ENCODE measurements at places on chromosomes 13 and 19.

- DNase-seq: peak; percentile 3
These were observed 114.8 kb upstream of the TDRD3 start for GRCh38 chr13:60282186-60282585.

DNA sequence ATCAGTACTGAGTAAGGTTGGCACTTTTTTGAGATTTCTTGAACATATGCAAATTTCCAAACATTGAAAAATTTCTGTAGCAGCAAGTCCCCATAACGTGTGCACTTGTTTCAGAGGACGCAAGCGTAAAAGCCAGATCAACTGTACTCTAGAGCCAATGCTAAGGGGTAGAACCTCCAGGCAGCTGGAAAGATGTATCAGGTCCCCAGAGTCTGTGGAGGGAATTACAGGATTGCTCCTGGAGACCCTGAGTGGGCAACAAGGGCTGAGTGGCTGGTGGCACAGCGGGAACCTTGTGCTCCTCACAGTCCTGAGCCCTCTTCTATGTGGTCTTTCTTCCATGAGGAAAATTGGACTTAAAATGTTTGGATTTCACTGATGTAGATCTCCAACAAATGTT is 53.9 kb upstream of the AMER2 start:
- no peak for DNase-seq

DNA sequence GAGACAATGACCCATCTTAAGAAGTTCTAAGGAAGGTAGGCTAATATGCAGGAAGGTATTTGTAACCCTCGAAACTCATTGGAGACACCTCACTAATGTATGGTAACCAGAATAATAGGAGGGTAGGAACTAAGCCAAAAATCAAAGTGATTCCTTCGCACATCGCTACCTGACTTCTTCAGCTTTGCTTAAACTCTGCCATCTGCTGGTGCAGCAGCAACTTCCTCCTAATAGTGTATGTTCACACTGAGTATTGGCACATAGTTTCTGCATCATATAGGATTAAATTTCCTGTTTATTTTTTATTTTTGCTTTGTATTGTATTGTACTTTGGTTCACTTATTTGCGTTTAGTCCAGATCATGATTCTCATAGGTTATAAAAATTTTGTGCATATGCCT is 676.2 kb downstream of the GPC5 start:
- DNase-seq: no peak

- no peak for DNase-seq
These were observed 87.4 kb downstream of the ELF1 start for GRCh38 chr13:40931719-40932118.

- DNase-seq: no peak
These were observed 2.0 kb upstream of the DGKH start for GRCh38 chr13:42046448-42046847.

- no peak for DNase-seq
These were observed 465.6 kb downstream of the ITGBL1 start for GRCh38 chr13:101917833-101918661.

DNA sequence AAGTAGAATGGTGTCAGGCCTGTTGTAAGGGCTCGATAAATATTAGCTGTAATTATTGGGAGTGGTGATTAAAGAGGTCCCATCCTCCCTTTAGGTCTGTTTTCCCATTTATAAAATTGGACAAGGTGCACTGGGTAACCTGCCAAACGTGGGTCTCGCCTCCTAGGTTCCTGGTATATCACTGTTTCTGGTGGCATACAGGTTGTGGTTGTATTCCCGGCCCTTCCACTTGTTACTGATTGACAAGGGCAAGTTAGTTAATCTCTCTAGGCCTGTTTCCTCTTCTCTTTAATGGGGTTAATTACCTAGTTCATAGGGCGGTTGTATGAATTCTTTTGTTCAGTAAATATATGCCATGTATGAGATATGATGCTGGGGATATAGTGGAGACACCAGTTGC is 1.5 kb downstream of the PPP2R1A start:
- DNase-seq: no peak

DNA sequence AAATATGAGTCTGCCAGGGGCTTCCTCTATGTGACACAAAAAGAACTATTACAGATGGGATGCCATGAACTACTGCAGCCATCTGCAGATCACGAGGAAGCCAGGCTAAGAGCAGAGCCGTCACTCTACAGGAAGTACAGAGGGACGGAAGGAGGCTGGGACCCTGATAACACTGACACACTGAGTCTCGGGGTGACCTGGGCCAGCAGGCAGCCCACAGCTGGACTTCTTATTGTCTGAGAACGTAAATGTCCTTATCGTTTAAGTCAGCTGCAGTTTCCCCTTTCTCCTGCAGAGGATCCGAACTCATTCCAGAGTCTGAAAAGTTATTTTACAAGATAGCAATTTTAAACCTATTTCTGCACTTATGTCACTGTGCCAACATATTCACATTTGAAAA is 20.7 kb downstream of the PARP4 start:
- no peak for DNase-seq
